Activated CD8-positive, alpha-beta memory T cell treated with anti-CD3 and anti-CD28 coated beads for 1 hour (primary cell): ENCODE measurements at places on chromosomes 1 and 21.

- no peak for DNase-seq
Measured at GRCh38 chr1:7915826-7916500, 24.7 kb downstream of the TNFRSF9 start.

DNA sequence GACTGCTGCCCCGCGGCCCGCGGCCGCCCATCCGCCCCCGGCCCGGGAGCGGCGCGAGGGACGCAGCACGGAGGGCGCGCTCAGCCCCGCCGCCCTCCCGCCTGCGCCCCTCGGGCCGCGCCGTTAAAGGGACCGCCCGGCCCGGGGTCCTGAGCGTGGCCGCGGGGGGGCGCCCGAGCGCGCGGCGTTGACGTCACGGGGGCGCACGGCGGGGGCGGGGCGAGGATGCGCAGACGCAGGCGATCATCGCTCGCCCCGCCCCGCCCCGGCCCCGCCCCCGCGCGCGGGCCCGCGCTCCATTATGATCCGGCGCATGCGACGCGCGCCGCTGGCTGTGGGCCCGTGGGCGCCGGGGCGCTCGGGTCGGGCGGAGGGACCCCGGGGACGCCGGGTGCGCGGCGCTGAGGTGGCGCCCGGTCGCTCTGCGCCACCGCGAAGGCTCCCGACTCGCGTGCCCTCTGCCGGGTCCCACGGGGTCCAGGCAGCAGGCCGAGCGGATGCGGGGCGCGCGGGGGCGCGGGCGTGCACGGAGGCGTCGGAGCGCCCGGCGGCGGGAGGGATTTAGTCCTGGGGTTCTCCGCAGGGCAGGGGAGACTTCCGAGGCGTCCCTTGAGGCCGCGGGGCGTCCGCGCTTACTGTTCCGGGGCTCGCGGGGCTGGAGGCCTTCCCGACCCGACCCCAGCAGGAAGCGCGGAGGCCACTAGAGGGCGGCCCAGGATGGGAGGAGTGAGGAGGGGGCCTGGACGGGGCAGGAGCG is at the start of gene DVL1:
Gene DVL1, minus strand, starts transcription at position 163 of the 757 bp plus-strand sequence. CDS start 353 bp downstream, outside the sequence.
- DNase-seq: no peak

GRCh38 chr1:60657926-60658325 is 424.4 kb upstream of the NFIA start:
- no peak for DNase-seq

DNA sequence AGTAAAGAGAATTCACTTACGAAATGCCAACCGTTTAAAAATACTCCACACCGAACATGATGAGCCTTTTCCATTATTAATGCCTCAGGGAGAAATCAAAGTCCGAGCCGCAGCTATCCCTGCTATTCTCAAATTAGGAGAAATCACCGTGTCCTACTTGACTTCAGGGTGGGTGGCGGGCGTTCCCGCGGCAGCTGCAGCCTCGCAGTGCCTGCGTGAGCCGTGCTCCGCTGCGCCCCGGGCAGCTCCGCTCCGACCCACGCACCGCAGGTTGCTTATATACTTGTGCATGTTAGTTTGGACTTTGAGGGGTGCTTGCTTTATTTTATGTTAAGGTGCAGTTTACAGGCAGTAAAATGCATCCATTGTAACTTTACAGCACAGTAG is 35.6 kb upstream of the PCBP3 start:
- DNase-seq: no peak

DNA sequence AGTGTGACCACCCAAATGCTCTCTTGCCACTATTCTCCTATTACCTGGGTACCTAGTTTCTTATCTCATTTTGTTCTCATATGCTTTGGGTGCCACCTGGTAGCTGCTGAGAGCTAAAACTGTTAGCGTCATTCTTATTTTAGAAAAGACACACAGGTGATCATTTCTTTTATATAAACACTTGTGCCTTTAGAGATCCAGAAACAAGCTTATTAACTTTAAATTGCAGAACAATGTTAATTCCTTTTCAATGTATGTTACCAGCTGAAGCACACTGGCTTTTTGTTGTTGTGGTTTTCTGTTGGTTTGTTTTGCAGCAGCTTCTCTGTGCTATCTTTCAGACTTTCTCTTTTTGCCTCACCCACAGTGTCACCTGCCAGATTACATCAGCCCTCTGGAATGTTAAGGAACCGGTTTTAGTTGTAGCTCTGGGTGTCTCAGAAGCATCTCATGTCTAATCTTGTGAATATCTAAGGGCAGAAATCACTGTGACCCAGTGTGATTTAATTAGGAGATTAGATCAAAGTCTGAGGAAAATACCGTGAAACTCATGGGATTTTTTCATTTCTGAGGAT is 43.4 kb upstream of the SLC19A2 start:
- DNase-seq: no peak

- DNase-seq: no peak
Measured at GRCh38 chr1:55118651-55119329, 79.4 kb downstream of the PCSK9 start.

GRCh38 chr1:29824511-29825273 is 588.4 kb downstream of the PTPRU start:
- DNase-seq: no peak

DNA sequence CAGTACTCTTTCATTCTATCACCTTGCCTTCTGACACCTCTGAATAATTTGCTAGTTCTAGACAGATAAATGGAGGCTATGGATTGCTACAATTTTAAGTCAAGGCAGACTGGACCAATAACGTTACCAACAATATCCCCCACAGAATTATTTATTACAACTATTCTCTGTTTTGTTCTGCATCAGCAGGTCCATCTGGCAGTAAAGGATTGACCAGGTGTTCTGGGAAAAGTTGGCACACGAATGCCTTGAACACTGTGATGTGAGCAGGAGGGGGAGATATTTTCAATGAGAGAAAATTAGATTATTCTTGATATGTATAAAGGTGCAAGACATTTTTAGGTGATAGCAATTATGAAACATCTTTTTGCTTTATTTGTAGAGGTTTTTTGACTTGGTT is 718.8 kb upstream of the TMPRSS15 start:
- DNase-seq: no peak

GRCh38 chr1:156652131-156652991 is 10.4 kb downstream of the BCAN start:
- no peak for DNase-seq

- no peak for DNase-seq
Measured at GRCh38 chr1:168092566-168093355, 44.0 kb downstream of the GPR161 start.

DNA sequence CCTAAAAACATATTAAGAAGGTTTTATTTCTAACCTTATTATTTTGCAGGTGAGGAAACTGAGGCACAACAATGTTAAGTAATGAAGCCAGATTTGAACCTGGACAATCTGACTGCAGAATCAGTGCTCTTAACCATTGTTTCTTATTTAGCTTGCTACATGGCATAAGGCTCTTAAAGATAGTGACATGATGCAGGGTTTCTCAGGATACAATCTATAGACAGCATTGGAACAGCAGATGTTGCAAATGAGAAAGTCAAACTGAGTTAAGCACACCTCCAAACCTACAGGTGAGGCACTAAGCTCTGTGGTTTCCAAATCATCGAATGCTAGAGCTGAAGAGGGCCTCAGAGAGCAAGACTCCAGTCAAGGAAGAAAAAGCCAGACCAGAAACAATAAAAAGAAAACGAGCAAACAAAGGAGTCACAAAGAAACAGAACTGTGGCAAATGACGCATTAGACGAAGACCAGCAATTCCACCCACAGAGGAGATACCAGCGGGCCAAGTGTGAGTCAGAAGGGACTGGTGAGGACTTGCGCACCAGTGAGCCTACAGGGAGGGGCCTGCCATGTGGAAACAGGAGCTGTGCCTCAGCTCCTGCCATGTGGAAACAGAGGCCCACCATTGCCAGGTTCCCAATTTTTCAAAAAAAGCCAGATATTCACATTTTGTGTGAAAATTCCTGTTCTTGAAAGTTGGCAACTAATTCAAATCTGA is 14.4 kb downstream of the CD58 start:
- DNase-seq: peak; percentile 42

DNA sequence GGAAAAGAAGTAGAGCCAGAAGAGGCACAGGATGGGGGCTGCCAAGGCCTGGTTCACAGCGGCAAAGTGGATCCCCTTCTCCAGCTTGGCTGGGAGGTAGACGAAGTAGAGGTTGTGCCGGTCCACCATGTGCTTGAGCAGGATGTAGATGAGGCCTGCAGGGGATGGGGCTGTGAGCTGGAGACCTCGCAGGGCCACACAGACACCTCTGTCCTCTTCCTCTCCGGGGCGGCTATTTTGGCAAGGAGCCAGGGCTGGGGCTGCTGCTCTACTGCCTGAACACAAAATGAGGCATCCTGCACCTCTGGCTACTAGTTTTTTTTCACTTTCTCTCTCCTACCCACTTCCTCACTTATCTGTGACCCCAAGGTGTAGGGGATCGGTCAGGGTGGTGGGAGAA is 32.3 kb downstream of the TMEM63A start:
- no peak for DNase-seq

- DNase-seq: no peak
Measured at GRCh38 chr1:98903261-98903660, 101.4 kb downstream of the PLPPR5 start.

DNA sequence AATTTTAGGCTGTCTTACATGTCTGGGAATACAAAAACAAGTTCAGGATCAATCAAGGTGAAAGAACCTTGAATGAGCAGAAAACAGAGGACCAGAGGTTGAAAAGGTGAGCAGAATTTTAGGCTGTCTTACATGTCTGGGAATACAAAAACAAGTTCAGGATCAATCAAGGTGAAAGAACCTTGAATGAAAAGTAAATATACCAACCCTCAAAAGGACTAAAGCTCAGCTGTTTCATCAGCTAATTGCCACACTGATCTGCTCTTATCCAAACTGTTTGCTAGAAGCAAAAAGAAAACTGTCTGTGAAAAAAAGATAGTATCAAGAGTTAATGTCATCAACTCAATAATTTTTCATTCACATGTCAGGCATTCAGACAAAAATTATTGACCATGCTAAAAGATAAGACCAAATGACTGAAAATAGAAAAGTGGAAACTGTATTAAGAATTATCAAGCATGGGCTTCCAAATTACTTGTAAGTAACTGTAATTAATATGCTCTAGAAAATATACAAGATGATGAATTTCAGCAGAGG is 69.2 kb downstream of the LTN1 start:
- no peak for DNase-seq

DNA sequence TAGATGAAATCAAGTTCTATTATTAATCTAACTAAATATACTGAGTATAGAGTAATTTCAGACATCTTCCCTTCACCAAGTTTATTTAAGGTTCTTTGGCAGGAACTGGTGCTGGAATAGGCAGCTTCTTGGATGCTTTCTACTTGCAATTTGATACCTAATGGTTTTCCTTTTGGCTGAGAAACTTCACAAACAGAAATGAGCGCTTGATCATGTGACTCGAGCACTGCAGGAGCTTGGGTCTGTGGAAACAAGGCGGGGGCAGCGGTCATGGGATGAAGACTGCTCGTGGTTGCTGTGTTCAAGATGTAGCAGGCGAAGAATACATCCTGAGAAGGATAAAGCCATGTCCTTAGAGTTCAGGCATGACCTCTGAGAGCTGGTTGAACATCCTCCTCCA is 136.8 kb downstream of the PTPRC start:
- DNase-seq: no peak

GRCh38 chr1:222898191-222898527 is 83.3 kb downstream of the DISP1 start:
- DNase-seq: no peak

GRCh38 chr21:44800971-44801467 is 601 bp downstream of the UBE2G2 start:
- DNase-seq: no peak

GRCh38 chr1:234963180-234963903 is 165.3 kb downstream of the TOMM20 start:
- DNase-seq: peak; percentile 67

DNA sequence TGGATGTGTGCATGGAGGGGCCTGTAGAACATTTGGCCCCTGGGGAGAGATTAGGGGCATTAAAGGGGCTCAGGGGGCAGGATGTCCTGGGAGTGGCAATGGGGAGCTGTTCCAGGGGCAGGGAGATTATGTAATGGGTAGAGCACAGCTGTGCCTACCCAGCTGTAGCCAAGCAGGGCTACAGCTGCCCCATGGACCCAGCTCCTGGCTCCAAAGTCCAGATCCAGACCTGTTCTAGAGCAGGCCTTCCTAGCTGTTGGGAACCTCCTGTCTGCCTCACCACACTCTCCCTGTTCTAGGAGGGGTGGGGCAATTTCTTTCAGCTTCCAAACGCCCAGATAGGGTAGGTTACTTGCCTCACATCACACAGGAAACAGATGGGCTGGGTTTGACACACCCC is 5.6 kb downstream of the RPS6KA1 start:
- DNase-seq: no peak

DNA sequence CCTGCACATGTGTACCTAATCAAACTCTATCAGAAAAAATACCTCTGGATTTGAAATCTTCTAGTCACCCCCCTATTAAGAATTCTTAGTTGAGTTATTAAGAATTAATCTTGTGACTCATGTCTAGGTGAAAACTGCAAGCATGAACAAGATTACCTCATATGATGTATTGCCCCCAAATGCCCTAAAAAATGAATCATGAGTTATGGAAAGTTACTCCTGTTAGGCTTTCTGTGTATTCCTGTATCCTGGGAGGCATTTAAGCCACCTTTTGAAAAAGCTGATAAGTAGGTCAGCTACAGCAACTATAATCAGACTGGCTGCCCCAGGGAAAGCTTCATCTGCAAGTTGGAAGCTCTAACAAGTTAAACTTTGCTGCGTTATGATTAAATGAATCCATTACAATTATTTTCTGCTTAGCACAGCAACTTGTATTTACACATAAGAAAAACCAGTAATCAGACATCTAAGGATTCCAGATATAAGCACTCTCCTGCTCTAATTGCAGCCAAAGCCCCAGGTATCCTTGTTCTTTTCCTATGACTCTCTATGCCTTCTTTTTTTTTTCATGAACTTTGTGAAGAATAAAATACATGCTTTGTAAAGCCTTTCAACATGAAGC is 147.7 kb downstream of the NTPCR start:
- DNase-seq: no peak

DNA sequence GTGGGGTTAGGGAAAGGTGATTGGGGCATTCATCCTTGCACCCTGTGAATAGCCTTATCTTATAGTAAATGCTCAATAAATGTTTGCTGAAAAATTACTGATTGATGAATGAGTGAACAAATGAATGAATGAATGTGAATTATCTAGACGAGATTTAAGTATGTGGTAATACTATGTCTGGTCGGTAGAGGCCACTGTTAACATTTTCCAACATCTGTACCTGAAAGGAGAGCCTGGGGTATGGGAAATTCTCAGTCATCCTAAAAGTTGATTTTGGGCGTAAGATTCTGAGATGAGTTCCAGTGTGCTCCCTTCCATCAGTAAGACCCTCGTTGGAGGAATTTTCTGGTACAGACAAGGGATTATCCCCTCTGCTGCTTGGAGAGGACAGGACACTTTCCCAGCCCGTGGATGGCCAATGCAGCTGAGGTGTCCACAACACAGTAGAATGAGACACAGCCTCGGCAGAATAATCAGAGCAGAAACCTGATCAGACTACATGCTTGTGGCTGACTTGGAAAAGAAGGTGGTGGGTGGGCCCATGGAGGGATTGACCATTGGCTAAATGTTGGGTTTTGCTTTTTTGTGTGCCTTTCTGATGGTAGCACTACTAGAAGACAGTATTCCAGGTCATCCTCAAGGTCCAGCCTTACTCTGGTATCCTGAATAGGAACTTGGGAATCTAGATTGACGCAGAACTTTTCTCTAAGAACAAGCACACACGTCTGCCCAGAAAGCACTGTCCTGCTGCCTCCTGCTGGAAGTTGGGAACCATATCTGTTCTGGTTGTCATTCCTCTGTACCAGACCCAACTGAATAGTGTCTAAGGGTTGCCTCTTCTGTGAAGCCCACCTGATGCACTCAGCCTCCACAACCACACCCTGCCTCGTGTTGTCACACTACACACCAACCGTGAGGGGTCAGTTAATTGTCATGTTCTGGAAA is 262.0 kb downstream of the TNR start:
- DNase-seq: no peak

GRCh38 chr21:34148419-34148804 is 75.0 kb downstream of the MRPS6 start:
- no peak for DNase-seq
